ENCODE measurements at places on chromosomes 12 and 14. TPM values are rescaled to one million over a fixed set of nuclear protein-coding genes. Genes with fewer than 3 reads are reported as not detected.

The MMP19 gene
- total RNA-seq: 17.7 TPM

The PPFIA2 gene
- 18.5 TPM for total RNA-seq

The CISTR gene
- total RNA-seq: not detected

The CABP1 gene
- total RNA-seq: 5.9 TPM

The SIX1 gene
- 1.7 TPM for total RNA-seq

The PLEKHH1 gene
- total RNA-seq: 46.3 TPM

The NRL gene
- total RNA-seq: 3.9 TPM

The ATL1 gene
- 8.8 TPM for total RNA-seq

The GALNT8 gene
- 0.70 TPM for total RNA-seq

The FAM90A1 gene
- 0.65 TPM for total RNA-seq

The ERBB3 gene
- total RNA-seq: 129 TPM

The SLC24A4 gene
- total RNA-seq: 0.75 TPM

The RHOJ gene
- total RNA-seq: 20.6 TPM

The MYO1H gene
- not detected for total RNA-seq

The LRRK2 gene
- 12.7 TPM for total RNA-seq

The GLTP gene
- 106 TPM for total RNA-seq

The SOAT2 gene
- 0.18 TPM for total RNA-seq

The P2RX7 gene
- total RNA-seq: 1.8 TPM

The LMNTD1 gene
- total RNA-seq: not detected

The ACOT4 gene
- total RNA-seq: 4.7 TPM

The FITM1 gene
- 0.55 TPM for total RNA-seq

The RFX4 gene
- total RNA-seq: not detected

The DLGAP5 gene
- total RNA-seq: 0.21 TPM

The TAS2R9 gene
- total RNA-seq: not detected

The CLEC4D gene
- total RNA-seq: not detected

All from ureter (tissue), 1 donor.